ENCODE measurements at places on chromosomes 12 and 14.

GRCh38 chr14:44112774-44113460 lies 394.2 kb downstream of the FSCB start:
- no peak for DNase-seq

- no peak for DNase-seq
Measured at GRCh38 chr12:122063694-122064024, 14.9 kb upstream of the MLXIP start.

- no peak for DNase-seq
Measured at GRCh38 chr12:2963760-2964292, 4.6 kb downstream of the TEAD4 start.

GRCh38 chr12:2205996-2206395 lies 153.2 kb downstream of the CACNA1C start:
- DNase-seq: no peak

DNA sequence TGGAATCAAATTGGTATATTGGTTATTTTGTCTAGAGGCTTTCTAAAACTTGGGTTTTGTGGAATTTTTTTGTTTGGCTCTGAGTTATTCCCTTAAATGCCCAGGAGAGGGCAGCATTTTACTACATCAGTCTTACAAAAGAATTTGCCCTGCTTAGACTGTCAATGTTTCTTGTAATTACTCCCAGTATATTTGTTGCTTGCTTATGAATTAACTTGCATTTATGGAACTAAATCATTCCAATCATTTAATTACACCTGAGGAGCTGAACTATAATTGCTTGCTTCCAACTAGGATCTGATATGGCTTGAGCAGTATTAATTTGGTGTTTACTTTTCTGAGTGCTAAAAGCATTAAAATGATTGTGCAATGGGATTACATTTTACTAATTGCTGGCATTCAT lies 48.7 kb downstream of the MIPOL1 start:
- no peak for DNase-seq

DNA sequence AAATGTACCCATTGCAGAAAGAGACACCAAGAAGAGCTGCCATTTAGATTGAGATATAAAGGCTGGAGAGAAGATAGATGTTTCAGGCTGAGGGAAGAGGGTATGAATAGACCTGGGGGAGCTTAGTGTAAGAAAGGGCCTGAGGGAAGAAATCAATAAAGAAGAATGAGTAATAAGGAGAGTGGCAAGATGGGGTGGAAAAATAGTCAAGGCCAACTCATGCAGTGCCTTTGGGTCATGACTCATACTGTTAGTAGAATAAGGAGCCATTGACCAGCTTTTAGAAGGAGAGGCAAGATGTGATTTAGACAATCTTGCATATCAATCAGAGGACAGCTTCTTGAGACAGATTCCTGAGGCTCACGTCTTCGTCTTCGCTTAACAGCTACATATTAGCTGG lies 287.5 kb downstream of the DUSP6 start:
- no peak for DNase-seq

DNA sequence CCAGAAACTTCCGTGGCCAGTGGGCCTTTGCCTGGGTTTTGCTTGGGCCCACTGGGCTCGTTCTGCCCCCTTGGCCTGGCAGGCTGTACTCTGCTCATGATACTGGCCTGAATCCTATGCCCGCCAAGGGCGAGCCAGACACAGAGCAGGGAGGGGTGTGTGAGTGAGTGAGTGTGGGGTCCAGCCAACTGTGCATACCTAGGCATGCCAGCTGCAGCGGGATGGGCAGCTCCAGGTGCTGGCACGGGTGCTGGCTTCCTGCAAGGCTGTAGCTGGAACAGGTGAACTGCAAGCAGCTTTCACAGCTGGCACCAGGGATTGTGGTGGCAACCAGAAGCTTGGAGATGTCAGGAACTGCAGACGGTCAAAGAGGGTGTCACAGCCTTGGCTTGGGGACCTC lies 1276.4 kb downstream of the SLC16A7 start:
- no peak for DNase-seq

DNA sequence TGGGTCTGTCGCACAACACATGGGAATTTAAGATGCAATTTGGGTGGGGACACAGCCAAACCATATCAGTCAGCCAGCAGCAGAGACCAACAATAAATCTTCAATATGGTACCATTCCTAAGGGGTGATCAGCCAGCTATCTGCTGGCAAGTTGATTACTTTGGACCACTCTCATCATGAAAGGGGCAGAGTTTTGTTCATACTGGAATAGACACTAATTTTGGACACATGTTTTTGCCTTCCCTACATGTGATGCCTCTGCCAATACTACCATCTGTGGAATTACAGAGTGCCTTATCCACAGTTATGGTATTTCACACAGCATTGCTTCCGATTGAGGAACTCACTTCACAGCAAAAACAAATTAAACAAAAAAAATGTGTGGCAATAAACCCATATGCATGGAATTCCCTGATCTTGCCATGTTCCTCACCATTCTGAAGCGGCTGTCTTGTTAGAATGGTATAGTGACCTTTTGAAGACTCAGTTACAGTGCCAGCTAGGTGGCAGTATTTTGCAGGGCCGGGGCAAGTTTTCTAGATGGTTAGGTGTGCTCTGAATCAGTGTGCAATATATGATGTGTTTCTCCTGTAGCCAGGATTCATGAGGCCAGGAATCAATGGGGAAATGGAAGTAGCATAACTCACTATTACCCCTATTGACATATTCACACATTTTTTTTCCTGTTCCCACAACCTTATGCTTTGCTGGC lies 179.0 kb upstream of the IGF1 start:
- DNase-seq: no peak

GRCh38 chr12:100427078-100427477 lies 46.6 kb upstream of the NR1H4 start:
- DNase-seq: no peak

DNA sequence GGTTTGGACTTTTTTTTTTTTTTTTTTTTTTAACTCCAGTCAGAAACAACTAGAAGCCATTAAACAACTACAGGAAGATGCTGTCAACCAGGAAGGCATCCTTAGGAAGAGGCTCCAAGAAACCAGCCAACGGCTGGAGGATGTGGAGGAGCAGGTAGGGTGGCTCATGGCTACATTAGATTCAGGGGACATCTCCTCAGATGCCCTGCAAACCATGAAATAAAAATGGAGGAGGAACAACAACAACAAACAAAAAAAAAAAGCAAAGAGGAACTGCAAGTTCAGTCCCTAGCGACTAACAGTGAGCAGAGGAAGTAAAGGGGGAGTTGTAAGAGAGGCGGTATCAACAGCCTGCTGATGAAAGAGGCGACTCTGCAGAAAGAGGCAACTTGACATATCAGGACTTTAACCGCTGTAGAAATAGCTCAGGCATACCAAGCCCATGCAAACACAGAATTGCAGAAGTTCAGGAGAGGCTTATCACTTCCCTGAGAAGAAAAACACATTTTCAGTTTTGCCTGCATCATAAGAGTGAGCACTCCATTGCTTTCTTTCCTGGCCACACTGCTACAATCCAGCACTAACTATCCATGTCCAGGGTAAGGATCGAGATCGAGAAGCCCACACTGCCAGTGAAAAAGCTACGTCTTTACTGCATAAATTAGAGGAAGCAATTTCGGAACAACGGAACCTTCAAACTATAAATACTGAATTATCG lies 103.5 kb upstream of the BCAT1 start:
- peak; percentile 88 for DNase-seq

DNA sequence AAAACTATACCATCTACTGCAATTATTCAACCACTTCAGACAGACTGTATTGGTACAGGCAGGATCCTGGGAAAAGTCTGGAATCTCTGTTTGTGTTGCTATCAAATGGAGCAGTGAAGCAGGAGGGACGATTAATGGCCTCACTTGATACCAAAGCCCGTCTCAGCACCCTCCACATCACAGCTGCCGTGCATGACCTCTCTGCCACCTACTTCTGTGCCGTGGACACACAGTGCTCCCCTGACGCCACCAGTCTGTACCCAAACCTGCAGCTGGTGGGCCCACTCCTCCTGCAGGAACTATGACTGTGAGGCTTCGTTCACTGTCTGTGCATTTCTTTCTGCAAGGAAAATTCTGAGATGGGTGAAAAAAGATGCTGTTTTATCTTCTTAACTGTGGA lies 284.7 kb downstream of the DAD1 start:
- DNase-seq: no peak

GRCh38 chr12:89351489-89352241 lies 636 bp downstream of the DUSP6 start:
- peak; percentile 80 for DNase-seq

GRCh38 chr14:101072945-101073597 lies 169.5 kb upstream of the RTL1 start:
- peak; percentile 45 for DNase-seq

DNA sequence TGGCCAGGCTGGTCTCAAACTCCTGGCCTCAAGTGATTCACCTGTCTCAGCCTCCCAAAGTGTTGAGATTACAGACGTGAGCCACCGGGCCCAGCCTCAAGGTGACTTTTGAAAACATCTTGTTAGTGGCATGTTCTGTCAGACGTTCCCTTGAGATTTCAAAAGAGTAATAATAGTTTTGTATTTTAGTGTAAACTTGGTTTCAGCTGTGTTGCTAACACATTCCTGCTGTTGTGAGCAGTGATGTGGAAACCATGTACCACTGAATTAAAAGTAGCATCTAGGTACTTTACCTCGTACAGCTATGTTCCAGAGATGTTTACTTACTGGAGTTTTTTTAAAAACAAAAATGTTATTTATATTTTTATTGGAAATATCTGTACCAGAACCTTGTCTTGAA lies 111.3 kb downstream of the AEBP2 start:
- DNase-seq: no peak

DNA sequence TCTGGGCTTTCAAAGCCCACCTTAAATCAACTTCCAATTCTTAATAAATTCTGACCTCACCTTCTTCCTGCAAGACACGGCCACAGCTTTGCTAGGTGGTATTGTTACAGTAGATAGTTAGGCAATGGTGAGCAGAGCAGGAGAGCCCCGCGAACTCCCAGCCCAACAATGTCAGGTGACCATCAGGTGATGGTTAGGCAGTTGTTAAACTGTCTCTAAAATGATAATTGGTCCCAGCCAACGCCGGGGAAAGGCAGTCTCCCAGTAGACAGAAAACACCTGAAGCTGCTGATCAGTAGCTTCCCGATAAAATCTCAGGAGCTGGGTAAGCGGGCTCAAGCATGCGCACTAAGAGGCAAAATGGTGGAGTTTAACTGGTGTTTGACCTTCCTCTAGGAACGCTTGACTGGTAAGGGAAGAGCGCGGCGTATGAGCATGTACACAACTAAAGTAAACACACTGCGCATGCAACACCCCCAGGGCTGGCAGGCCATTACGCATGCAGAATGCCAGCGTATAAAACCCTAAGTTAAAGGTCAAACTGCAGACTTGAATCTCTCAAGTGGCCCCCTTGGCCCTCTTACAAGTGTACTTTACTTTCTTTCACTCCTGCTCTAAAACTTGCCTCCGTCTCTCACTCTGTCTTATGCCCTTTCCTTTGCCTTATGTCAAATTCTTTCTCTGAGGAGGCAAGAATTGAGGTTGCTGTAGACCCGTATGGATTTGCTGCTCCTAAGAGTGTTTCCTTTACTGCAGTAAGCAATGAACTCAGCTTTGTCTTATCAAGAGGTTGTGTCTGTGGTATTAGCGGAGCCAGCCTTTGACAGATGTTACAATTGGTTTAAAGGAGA lies 113.5 kb downstream of the C12orf75 start:
- no peak for DNase-seq

DNA sequence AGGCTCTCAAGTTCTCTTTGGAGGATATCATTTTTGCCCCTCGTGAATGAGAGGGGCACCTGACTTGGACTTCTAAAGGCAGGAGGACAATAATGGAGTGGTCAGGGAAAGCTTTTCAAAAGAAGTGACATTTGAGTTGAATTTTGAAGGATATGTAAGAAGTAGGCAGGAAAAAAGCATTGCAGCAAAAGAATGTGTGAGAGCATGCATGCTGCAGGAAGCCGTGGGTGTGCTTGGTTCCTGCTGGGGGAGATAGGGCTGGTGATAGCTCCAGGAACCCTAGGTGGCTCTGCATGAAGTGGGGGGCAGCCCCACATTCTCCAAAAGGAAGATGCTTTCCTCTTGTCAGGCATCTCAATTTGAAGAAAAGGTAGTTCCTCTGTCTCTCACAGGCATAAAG lies 23.1 kb downstream of the ACVR1B start:
- DNase-seq: no peak

DNA sequence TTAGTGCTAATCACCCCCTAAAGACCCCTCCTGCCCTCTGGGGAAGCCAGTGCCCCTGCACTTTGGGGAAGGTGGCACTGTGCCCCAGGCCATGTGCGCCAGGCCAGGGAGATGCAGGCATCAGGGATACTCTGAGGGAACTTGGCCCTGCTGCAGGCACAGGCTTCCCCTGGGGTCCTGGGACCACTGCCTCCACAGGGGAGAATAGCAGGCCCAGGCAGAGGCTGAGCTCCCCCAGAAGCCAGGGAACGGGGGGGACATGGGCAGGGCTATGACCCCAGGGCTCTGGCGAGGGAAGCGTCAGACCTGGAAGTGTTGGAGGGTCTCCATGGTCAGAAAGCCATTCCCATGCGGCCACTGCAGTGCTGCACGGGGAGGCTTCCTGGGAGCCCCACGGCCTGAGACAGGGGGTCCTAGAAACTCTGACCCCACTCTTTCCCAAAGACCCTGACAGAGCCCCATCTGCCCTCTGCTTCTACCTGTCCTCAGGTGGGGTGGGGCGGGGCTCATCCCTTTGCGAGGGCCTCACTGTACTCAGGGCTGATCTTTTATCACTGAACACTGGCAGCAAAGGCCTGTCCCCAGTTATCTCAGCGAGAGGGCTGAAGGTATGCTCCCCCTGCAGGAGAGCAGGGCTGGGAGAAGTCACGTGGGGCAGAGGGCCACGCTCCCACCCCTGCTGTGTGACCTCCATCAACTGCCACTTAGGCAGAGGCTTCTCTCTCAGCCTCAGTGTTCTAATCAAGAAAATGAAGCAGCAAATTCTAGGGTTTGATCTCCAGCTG lies 160.0 kb downstream of the CALM1 start:
- DNase-seq: no peak

GRCh38 chr14:72254202-72254936 lies 322.1 kb downstream of the RGS6 start:
- DNase-seq: no peak

- DNase-seq: no peak
Measured at GRCh38 chr14:24361326-24361725, 6.7 kb upstream of the NFATC4 start.
